ENCODE measurements at places on chromosomes 11 and 22. TPM values are rescaled to one million over a fixed set of nuclear protein-coding genes. Genes with fewer than 3 reads are reported as not detected.

- no peak for DNase-seq
Observed at GRCh38 chr11:69499186-69499917, 17.9 kb downstream of the LINC01488 start.

DNA sequence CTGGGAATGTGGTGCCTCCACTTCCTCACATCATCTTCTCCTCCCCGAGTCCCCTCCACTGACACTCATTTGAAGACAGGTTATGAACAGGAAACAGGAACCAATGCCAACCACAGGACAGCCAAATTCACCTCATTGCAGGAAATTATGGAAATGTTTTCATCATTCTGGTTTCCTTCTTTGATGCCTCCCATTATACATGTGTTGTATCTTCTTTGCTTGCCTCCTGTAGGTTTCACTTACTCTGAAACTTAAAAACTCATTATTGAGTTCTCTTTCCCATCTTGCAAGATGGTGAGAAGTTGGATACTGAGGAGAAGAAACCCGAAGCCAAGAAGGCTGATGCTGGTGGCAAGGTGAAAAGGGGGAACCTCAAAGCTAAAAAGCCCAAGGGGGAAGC lies 108.5 kb downstream of the PHF21B start:
- DNase-seq = peak; percentile 24

- no peak for DNase-seq
Observed at GRCh38 chr11:68882391-68882790, 21.2 kb downstream of the MRPL21 start.

DNA sequence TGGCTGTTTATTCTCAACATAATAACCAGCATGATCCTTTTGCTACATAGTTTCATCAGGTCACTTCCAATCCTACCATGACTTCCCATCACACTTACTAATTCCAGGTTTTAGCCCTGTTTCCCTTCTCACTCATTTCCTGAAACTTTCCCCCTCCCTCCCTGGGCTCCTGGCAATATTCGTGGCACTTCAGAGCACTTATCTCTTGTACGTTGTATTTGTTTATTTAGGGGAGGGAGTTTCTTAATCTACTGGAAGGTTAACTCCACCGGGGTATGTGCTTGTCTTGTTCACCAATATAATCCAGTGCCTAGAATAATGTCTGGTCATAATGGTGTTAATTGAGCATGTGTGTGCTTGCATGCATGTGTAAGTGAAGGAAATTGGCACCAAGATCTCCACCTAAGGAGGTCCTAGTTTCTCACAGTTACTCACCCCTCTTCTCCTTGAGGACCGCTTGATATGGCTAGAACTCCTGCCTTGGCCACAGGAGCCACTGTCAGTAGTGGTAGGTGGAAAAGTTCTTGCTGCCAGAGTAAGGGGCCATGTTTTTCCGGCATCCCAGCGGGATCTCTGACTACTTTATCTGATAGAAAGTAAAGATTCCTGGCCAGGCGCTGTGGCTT lies 11.7 kb downstream of the EIF3L start:
- DNase-seq = no peak

DNA sequence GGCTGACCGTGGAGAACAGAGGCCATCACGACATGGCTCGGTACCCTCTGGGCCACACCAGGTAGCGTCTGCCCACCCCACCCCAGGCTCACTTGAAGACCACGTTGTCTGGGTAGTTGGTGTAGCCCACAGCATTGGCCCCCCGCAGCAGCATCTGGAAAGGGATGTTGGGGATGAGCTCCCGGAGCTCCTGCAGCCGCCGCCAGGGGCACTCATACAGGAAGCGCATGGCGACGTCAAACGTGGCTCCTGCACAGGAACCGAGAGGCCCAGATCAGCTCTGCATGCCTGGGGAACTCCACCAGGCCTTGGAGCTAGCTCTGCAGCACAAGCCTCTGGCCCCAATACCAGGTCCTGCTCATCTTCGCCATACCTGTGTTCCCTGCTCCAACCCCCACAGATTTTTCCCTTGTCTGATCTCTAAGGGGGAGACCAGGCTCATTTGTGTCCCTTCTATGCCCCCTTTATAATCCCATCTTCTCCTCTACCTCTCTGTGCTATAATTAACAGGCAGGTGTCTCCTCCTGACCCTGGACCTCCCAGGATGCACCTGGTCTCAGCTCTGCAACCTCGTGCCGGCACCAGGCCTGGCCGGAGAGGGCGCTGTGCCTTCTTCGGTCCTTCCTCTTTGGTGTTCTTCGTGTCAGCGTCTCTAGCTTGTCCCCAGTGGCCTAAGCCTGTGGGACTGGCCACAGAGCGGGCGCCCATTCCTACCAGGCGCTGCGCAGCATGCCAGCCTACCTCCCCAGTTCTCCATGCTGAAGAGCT lies 5.0 kb upstream of the LRFN4 start:
- DNase-seq = peak; percentile 63

- no peak for DNase-seq
Observed at GRCh38 chr22:49944399-49944891, 16.1 kb upstream of the PIM3 start.

DNA sequence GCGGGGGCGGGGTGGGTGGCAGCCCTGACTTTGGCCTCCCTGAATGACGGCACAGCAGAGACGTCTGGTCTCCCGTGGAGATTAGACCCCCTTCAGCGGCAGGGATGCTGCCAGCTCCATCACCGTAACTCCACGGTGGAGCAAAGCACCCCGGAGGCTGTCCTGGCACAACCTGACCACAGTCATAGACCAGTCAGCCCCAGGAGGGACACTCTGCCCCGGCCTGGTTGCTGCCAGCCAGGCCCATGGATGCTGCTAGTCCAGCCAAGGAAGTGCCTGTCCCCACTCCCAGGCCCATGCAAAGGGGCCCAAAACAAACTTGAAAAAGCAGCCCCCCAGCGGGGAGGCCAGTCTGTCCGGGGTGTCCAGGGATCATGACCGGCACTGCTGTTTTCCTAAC lies 11.5 kb upstream of the ANO1 start:
- DNase-seq = no peak

- no peak for DNase-seq
Observed at GRCh38 chr11:116602637-116602942, 170.2 kb downstream of the BUD13 start.

DNA sequence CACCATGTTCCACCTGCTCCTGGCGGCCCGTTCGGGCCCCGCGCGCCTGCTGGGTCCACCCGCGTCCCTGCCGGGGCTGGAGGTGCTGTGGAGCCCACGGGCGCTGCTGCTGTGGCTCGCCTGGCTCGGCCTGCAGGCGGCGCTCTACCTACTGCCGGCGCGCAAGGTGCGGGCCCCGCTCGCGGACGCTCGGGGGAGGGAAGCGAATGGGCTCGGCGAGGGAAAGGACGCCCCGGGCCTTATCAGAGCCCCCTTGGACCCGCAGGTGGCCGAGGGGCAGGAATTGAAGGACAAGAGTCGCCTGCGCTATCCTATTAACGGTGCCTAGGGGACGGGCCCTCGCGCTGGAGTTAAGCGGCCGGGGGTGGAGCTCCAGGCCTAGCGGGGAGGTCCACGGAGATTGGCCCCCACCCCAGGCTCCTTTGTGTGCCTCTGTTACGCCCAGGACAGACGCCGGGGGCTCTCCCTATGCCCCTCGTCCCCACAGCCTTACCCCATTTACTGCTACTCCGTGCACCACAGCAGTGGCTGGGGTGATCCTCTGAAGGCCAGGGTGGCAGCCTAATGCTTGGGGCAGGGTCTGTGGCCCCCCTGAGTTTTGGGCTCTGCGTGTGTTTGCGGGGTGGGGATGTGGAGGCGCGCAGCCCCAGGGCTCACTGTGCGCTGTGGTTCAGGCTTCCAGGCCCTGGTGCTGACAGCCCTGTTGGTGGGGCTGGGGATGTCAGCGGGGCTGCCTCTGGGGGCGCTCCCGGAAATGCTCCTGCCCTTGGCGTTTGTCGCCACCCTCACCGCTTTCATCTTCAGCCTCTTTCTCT lies 1.1 kb downstream of the TM7SF2 start:
- peak; percentile 71 for DNase-seq

- no peak for DNase-seq
Observed at GRCh38 chr22:22600531-22601261, 41.6 kb upstream of the PRAME start.

GRCh38 chr22:38213319-38213989 lies 11.7 kb downstream of the MAFF start:
- DNase-seq = no peak

GRCh38 chr11:111549196-111549868 lies 8.8 kb downstream of the LAYN start:
- no peak for DNase-seq

DNA sequence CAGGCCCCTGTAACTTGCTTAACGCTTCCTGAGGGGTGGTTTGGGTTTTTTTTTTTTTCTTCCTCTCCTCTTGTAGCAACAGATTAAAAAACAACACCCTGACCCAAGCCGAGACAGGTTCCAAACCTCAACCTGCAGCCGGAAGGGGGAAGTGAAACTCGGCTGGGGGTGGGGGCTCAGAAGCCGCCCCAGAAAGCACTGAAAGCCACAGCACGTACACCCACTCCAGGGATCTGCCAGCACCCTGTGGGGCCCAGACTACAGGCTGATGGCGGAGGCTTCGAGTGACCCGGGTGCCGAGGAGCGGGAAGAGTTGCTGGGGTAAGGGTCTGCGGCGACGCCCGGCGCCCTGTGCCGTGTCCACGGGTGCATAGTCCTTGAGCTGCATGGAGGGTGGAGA lies at the start of gene LSP1:
Gene LSP1, plus strand, starts transcription at position 208 of the 400 bp plus-strand sequence. Its CDS starts 61 bp downstream, at position 269.
- no peak for DNase-seq

DNA sequence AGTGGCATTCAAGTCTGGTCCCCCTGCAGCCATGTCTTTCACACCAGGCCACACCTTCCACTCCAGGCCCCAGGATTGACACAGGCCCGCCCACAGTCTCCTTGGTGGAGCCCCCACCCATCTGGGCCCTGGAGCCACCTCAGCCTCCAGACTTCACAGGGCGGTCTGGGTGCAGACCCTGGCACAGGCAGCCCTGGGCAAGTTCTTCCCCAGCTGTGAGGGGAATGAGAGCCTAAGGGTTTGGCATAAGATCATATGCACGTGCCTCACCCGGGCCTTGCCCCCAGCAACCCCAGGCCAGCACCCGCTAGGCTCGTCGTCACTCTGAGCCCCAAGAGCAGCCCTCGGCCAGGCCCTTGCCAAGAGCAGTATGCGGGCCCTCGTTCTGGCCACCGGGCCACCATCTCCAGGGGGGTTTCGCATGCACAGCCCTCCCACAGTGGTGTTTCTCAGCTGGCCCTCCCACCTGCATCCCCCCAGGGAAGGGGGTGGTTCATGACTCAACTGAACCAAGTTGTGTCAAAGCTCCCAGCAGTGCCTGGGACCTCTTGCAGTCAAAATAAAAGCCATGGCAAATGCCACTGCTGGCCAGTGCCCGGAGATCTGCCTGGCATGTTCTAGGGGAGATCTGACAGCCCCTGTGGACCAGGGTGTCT lies 70.4 kb upstream of the KCNQ1OT1 start:
- no peak for DNase-seq

- DNase-seq = no peak
Observed at GRCh38 chr11:6472934-6473333, 807 bp downstream of the TRIM3 start.

- peak; percentile 94 for DNase-seq
Observed at GRCh38 chr11:76700177-76701100, 29.9 kb upstream of the LRRC32 start.

DNA sequence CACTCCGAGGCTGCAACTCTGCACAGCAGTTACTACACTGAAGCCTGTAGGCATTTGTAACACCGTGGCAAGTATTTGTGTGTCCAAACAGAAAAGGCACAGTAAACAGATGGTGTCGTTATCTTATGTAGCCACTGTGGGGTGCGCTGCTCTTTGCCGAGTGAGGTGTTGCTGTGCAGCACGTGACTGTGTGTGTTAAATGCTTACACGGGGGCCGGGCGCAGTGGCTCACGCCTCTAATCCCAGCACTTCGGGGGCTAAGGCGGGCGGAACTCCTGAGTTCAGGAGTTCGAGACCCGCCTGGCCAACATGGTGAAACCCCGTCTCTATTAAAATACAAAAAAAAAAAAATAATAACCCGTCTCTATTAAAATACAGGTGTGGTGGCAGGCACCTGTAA lies 11.5 kb downstream of the ZBED4 start:
- no peak for DNase-seq

GRCh38 chr22:46025973-46026898 lies 49.3 kb upstream of the WNT7B start:
- DNase-seq = no peak

DNA sequence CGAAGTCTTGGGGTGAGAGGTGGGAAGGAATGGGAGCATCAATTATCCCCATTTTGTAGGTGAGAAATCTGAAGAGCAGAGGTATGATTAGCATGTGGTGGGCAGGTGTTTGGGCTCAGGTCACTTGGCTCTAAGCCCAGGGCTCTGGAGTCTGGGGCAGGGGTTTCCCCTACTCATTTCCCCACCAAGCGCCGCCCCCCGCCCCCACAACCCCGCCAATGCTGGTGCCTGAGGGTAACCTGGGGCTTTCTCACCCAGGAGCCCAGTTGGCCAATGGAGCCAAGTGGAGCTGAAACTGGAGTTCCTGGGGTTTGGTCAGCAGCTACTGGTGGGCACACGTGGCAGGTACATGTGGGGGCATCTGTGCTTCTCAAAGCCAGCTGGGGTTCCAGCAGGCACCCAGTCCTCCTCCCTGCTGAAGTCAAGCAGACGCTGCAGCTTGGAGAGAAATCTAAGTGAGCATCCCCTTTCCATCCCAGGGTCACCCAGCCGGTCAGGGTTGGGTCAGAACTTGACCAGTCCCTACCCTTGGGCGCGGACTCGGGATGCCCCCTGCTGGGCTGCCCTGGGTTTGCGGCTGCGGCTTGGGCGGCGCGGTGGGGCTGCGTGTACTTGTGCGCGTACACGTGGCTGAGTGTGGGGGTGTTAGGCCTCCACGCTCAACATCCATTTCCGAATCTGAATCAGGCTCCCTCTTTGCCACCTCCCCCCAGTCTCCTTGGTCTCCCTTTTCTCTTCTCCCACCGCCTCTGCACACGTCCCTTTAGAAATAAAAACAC lies 1.7 kb upstream of the CHRM1 start:
- peak; percentile 43 for DNase-seq

DNA sequence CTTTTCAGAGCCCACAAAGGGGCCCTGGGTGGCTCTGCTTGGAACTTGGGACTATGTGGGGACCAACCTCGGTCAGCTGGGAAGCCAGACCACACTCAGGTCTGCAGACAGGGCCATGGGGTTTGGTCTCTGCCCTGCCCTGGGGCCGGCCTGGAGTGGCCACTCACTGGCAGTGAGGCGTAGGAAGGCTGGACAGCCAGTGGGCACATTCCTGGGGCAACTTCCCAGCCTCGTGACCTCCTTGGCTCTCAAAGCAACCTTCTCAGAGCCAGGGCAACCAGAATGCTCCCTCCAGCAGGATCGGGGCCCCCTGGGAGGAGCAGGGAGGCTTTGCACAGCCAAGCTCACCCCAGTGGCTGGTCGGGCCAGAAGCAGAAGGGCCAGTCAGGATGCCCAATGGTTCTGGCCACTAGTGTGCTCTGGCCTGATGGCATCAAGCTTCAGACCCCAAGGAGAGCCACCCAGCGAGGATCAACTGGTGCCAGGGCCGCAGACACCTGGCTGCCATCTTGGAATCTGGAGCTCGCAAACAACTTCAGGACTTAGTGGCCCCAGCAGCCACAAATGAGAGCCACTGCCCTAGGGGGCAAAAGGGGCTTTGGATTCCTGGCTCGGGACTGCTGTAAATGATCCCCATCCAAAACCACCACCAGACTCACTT lies 87.1 kb downstream of the MYEOV start:
- no peak for DNase-seq

NLRP6 gene
- not detected for total RNA-seq

APOL6 gene
- total RNA-seq = 14.6 TPM

CARD10 gene
- total RNA-seq = 61.6 TPM

POU2AF1 gene
- total RNA-seq = not detected

TECTA gene
- total RNA-seq = 0.51 TPM

TEX12 gene
- not detected for total RNA-seq

C11orf91 gene
- not detected for total RNA-seq

ADAMTS15 gene
- 4.6 TPM for total RNA-seq

SLC22A8 gene
- total RNA-seq = not detected

Data from dermis blood vessel endothelial cell (primary cell).